ENCODE measurements at places on chromosomes 3 and 15. TPM values are rescaled to one million over a fixed set of nuclear protein-coding genes. Genes with fewer than 3 reads are reported as not detected.

The ONECUT1 gene
- 1.1 TPM for polyA plus RNA-seq

The SLCO2A1 gene
- 12.5 TPM for polyA plus RNA-seq

The SIDT1 gene
- polyA plus RNA-seq, result 18.2 TPM

The NR1I2 gene
- 0.33 TPM for polyA plus RNA-seq

The MORC1 gene
- polyA plus RNA-seq, result 0.08 TPM

The CCR2 gene
- polyA plus RNA-seq, result not detected

The ACAN gene
- polyA plus RNA-seq, result 25.5 TPM

The FBXL2 gene
- polyA plus RNA-seq, result 50.6 TPM

The DENND6A gene
- polyA plus RNA-seq, result 19.1 TPM

The EFHB gene
- 7.4 TPM for polyA plus RNA-seq

The AADACL2 gene
- polyA plus RNA-seq, result not detected

The GOLGA6L7 gene
- polyA plus RNA-seq, result 1.5 TPM

The ZNF770 gene
- polyA plus RNA-seq, result 32.5 TPM

The GAP43 gene
- polyA plus RNA-seq, result 568 TPM

The TLE3 gene
- 48.7 TPM for polyA plus RNA-seq

The NR2F2 gene
- 96.9 TPM for polyA plus RNA-seq

The BCHE gene
- 58.8 TPM for polyA plus RNA-seq

The STRIT1 gene
- polyA plus RNA-seq, result 0.59 TPM

The MYL3 gene
- polyA plus RNA-seq, result 2.5 TPM

The TEX9 gene
- polyA plus RNA-seq, result 17.5 TPM
